Stimulated activated CD8-positive, alpha-beta memory T cell treated with anti-CD3 and anti-CD28 coated beads, Interleukin-7, amount 100 ng/mL, for 1 hour (primary cell): ENCODE measurements at places on chromosomes 7 and 10.
A peak's percentile ranks its signal among the peaks of the same experiment; 100 is the strongest.

DNA sequence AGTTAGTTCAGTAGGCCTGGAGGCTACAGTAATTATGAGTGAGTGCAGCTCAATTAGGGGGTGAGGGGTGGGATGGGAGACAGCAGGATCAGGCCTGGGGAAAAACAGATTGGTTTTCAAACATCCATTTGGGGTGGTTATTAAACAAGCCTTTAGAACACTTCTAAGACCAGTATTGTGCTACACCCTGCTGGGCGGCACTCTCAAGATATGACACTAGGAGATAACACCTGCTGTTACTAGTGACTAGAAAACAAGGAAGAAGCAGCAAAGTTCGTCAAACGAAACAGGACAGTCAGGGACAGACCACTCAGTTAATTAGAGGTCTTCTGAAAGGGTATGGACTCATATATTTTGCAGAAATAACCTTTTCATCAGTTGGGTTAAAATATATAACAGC lies 353.6 kb downstream of the PTEN start:
- no peak for DNase-seq

DNA sequence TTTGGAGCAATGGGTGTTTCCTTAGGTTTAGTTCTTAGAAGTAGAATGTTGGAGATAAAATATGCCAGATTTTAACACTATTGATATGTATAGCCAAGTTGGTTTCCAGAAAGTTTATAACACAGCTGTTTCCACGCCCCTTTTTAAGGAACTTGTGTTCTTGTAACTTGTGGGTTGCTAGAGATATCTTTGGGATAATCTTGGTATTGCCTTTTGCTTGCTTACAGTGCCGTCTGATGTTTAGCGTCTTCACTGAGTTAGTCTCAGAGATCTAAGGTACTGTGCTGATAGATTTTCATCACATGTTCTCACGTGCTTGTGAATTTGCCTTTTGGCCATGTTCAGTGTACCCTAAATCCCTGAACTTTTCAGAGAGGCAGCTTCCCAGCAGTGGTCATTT lies 12.4 kb downstream of the TMEM248 start:
- no peak for DNase-seq

DNA sequence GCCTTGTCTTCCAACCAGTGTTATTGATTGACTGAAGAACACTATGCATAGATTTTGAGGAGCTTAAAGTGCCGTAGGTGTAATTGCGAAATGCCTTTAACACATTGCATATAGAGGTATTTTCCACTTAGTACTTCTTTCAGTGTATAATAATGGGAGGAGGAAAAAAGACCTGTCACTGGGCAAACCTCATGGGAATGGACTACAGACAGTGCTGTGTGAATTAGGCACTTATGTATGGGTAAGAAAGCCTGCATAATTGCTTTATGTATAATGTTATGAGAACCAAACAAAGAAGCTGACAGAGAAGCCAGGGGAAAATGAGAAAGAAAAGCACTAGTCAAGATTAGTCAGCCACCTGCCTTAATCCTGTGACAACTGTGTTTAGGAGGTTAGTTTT lies 12.4 kb upstream of the SCRN1 start:
- no peak for DNase-seq

- DNase-seq = no peak
Measured at GRCh38 chr7:107998660-107999480, 4.1 kb downstream of the LAMB1 start.

GRCh38 chr7:78437118-78437517 lies 638.5 kb downstream of the PHTF2 start:
- DNase-seq = no peak

DNA sequence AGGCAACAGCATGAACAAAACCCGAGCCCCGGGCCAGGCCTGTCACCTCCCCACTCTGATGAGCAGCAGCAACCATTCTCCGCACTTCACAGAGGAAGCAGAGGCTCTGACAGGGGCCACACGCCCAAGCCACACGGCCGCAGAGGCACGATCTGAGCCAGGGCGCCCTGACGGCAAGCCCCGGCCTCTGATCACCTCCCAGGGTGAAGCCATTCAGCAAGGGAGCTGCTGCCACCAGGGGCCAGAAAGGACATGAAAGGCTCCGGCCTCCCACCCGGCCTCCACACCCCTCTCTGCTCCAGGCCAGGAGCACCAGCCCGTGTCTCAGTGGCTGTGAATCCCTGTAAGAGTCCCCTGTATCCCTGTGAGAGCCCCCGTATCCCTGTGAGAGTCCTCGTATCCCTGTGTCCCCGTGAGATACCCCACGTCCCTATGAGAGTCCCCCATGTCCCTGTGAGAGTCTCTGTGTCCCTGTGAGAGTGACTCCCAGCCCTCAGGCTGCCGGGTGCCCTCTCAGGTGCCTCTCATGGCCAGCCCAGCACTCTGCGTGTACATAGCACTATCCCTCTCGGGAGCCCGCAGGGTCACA lies 187.8 kb downstream of the MAD1L1 start:
- no peak for DNase-seq

DNA sequence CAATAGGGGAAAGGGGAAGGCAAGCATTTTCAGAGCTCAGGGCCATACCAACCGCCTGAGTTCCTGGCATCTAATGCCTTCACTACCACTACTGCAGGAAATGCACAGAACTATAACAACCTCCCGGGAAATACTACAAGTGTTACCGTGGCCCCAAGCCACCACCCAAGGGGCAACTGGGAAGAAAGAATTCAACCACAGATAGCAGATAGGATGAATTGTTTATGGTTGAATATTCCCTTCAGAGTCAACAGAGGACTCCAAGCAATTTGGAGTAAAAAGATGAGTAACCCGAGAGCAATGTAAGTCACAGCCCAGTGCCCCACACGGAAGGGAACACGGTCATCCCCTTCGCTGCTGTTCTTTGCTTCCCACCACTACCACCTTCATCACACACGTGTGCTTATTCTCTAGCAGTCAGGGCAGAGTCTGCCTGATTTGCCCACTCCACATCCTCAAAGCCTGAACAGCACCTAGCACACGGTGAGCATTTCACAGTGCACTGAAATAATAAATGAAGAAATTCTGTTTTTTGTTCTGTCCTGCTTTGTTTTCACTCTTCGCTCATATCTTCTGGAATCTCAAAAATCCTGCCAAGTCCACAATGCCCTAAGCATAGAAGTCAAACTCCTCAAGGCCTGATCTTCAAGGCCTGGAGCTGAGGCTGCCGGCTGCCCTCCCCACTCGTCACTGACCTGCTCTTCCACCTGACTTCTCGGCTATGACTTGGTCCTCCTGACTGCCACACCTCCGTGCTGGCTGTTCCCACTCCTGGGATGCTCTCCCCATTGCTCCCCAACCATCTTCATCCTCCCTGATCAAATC lies 221.1 kb downstream of the KCNMA1 start:
- no peak for DNase-seq

DNA sequence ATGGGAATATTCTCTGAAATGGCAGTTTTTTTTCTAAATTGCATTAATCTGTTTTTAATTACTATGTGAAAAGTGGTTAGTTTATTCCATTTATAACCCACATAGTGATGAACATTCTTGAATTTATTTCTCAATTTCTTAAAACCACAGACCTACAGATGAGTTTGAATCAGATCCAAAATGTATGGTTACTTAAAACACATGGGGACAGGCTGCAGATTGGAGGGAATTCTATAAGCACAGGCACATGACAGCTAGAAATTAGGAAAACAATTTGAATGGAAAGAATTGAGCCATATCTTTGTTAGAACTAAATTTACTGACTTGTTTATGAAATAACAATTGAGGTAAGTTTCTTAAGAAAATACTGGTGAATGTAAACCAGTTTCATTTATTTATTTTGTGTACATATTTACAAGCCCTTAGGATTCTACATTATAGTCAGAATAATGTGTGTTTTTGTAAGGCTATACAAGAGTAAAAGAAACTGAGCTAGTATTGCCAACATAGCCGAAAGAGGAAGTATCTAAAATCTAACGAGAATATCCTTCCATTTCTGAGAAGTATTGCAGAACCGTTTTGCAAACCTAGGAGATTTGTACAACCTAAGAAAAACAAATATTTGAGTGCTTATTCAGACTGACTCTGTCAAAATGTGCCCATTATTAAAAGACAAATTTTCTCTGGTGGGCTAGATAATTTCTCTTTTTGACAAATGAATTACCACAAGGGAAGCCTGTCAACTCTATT lies 434.3 kb upstream of the SEMA3D start:
- DNase-seq = no peak

GRCh38 chr10:122558452-122558851 lies 2.1 kb upstream of the DMBT1 start:
- no peak for DNase-seq

- no peak for DNase-seq
Measured at GRCh38 chr7:17131983-17132655, 166.3 kb upstream of the AHR start.

GRCh38 chr10:35035606-35036005 lies 54.5 kb downstream of the CUL2 start:
- no peak for DNase-seq

GRCh38 chr10:29635711-29636144 lies 957 bp upstream of the SVIL start:
- DNase-seq = no peak

GRCh38 chr10:100998183-100998990 lies 1.2 kb upstream of the LZTS2 start:
- DNase-seq = no peak

GRCh38 chr7:5578495-5578894 lies 154.9 kb upstream of the TNRC18 start:
- no peak for DNase-seq

DNA sequence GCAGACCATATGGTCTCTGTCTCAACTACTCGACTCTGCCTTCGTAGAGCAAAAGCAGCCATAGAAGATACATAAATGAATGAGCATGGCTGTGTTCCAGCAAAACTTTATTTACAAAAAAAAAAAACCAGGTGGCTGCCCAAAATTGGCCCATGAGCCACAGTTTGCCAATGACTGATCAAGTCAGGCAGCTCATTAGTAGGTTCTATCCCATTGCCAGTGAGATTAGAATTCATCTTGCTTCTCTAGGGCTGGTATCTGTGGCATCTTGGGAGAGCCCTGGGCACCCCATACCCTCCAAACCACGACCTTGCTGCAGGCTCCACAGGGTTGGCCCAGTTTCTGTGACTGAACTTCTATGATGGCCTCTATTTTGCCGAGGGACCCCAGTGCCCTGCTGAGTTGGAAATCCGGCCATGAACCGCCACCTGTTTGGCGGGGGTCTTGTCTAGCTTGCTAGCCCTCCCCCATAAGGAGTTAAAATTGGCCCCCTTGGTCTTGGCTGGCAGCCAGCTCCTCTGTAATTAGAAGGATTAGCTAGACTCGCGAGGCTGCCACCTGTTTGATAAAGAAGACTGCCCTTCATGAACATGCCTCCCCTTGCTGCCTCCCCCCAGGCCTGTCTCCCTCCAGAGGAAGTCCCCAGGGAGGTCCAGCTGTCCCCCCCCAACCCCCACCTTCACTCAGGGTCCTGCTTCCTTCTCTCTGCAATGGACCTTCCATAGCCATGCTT lies 83.9 kb downstream of the CHN2 start:
- DNase-seq = no peak

DNA sequence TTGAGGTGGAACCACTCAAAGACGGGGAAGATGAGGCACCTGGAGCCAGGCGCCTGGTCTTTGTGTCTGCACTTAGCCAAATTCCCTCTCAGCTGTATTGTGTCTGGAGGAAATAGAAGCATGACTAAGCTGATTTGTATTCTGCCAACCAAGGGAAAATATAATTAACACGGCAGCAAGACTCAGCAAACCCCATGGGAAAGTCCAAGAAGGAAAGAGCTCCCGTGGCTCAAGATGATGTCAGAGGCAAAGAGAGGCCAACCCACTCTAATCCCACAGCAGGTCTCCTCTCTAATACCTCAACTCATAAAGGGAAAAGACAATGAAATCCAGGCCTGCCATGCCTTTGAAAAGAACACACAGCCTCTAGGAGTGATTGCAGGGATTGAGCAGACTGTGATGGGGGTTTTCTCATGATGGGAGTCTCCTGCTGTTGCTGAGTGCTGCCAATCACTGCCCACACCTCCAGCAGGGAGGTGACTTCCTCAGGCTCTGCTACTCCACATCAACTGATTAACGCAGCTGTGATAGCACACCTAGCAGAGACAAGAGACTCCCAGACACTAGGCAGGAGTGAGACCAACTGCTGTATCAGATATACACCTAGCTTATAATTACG lies 255.5 kb upstream of the C7orf33 start:
- DNase-seq = no peak

- no peak for DNase-seq
Measured at GRCh38 chr10:100723770-100724530, 21.4 kb upstream of the PAX2 start.

- DNase-seq = no peak
Measured at GRCh38 chr7:27950123-27950522, 210.2 kb downstream of the TAX1BP1 start.

DNA sequence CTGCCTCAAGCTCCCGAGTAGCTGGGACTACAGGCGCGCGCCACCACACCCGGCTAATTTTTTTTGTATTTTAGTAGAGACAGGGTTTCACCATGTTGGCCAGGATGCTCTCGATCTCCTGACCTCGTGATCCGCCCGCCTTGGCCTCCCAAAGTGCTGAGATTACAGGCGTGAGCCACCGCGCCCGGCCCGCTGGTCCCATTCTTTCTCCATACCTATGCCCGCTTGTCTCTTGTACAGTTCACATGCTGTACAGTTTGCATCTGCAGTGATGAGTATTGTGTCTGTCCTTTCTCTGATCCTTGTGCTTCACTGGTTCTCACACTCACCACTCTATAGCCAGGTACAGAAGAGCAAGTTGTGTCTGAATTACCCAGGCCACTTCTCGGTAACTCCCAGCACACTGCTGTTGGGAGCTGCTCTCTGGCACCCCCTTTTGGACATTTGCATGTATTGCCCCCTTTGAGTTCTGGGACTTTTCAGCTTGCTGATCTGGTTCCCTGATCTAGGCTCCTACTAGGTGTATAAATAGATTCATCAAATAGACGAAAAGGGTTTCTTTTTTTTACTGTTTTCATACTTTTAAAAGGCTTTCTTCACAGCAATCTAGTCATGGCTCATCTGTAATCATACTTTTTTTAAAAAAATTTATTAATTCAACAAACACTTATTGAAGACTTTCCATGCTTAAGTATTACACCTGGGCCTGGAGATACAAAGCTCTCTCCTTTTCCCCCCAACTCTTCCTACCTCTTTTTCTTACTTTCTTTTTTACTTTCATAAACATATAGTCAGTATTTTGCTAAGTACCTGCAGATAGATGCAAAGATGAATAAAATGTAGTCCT lies 53.5 kb downstream of the AOAH start:
- peak; percentile 34 for DNase-seq

GRCh38 chr10:48670978-48671913 lies 13.4 kb upstream of the WDFY4 start:
- no peak for DNase-seq

GRCh38 chr10:71391701-71392100 lies 5.0 kb upstream of the CDH23 start:
- no peak for DNase-seq

- no peak for DNase-seq
Measured at GRCh38 chr7:95327356-95327755, 3.0 kb upstream of the PON1 start.

- no peak for DNase-seq
Measured at GRCh38 chr10:118812393-118812740, 57.6 kb upstream of the CACUL1 start.

GRCh38 chr7:90853205-90853604 lies 257.1 kb downstream of the CDK14 start:
- DNase-seq = no peak

GRCh38 chr7:112133328-112133727 lies 72.9 kb downstream of the DOCK4 start:
- no peak for DNase-seq
